ENCODE measurements at places on chromosomes 4 and X. TPM values are rescaled to one million over a fixed set of nuclear protein-coding genes. Genes with fewer than 3 reads are reported as not detected.

The GATA1 gene
- not detected for total RNA-seq

The TGIF2LX gene
- not detected for total RNA-seq

The CT47B1 gene
- not detected for total RNA-seq

The PTTG2 gene
- not detected for total RNA-seq

The IGSF1 gene
- not detected for total RNA-seq

The EVC2 gene
- 0.36 TPM for total RNA-seq

The SLC38A5 gene
- not detected for total RNA-seq

The COMMD8 gene
- 25.4 TPM for total RNA-seq

The SCML1 gene
- not detected for total RNA-seq

The SSX1 gene
- not detected for total RNA-seq

The LRRC66 gene
- total RNA-seq, result 0.29 TPM

The MAGEB1 gene
- not detected for total RNA-seq

The PAK3 gene
- total RNA-seq, result not detected

The CYBB gene
- 14.4 TPM for total RNA-seq

The UCP1 gene
- not detected for total RNA-seq

The KLF8 gene
- total RNA-seq, result 0.07 TPM

The PITX2 gene
- total RNA-seq, result not detected

The ANOS1 gene
- total RNA-seq, result not detected

The SPARCL1 gene
- total RNA-seq, result 0.11 TPM

The PDLIM5 gene
- 30.2 TPM for total RNA-seq

The UGT2A3 gene
- not detected for total RNA-seq

The MAGEA10 gene
- not detected for total RNA-seq

The VGLL1 gene
- not detected for total RNA-seq

The SSX2B gene
- not detected for total RNA-seq
